Neural progenitor cell (in vitro differentiated cells): ENCODE measurements at places on chromosomes 12 and 14. TPM values are rescaled to one million over a fixed set of nuclear protein-coding genes. Genes with fewer than 3 reads are reported as not detected.

Gene TMEM233
- total RNA-seq: not detected in 2 replicates

GRCh38 chr12:121107681-121108080 lies 25.0 kb upstream of the P2RX7 start:
- no peak overlapping the region for H3K4me3 ChIP-seq
- no peaks in the 10 kb centered on the region for H3K27me3 ChIP-seq
- H3K27ac ChIP-seq: no peak overlapping the region
- H3K36me3 ChIP-seq: no peaks in the 10 kb centered on the region
- H3K4me1 ChIP-seq: no peaks in the 10 kb centered on the region

DNA sequence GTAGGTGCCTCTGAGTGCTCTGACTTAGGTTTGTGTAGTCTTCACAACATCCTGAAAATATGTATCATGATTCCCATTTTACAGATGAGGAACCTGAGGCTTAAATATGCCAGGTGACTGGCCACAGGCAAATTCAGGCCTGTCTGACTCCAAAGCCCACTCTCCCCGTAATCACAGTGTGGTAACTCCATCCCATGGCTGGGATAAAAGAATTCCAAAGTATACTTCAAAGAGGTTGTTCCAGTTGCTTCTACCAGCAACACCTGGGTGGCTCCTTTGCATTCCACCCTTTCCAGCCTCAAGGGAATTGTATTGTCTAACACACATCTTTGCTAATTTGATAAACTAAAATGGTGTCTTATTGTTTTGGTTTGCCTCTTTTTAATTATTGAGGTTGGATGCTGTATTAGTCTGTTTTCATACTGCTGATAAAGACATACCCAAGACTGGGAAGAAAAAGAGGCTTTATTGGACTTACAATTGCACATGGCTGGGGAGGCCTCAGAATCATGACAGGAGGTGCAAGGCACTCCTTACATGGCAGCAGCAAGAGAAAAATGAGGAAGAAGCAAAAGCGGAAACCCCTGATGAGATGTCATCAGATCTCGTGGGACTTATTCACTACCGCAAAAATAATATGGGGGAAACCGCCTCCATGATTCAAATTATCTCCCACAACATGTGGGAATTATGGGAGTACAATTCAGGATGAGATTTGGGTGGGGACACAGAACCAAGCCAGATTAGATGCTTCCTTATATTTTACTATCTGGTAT lies 9.9 kb upstream of the CHST11 start:
- no peaks in the 10 kb centered on the region for H3K27me3 ChIP-seq
- H3K36me3 ChIP-seq: no peaks in the 10 kb centered on the region
- H3K4me3 ChIP-seq: no peak overlapping the region

- peak; percentile 5 for DNase-seq
- no peak overlapping the region for H3K27ac ChIP-seq
- H3K4me3 ChIP-seq: no peak overlapping the region
- no peaks in the 10 kb centered on the region for H3K4me1 ChIP-seq
These were observed 25.0 kb downstream of the GOLGA5 start for GRCh38 chr14:92819011-92819597.

GRCh38 chr12:105910030-105910429 lies 228.7 kb downstream of the NUAK1 start:
- no peaks in the 10 kb centered on the region for H3K4me1 ChIP-seq
- no peak overlapping the region for H3K27ac ChIP-seq
- no peaks in the 10 kb centered on the region for H3K27me3 ChIP-seq
- no peaks in the 10 kb centered on the region for H3K36me3 ChIP-seq

- H3K27me3 ChIP-seq: no peaks in the 10 kb centered on the region
- H3K4me3 ChIP-seq: no peak overlapping the region
- DNase-seq: no peak
- no peaks in the 10 kb centered on the region for H3K36me3 ChIP-seq
- H3K27ac ChIP-seq: no peak overlapping the region
- H3K4me1 ChIP-seq: no peaks in the 10 kb centered on the region
These were observed 440.9 kb downstream of the NAV3 start for GRCh38 chr12:78271546-78271945.

Gene JDP2
- total RNA-seq: 2.5 and 8.4 TPM in 2 replicates

DNA sequence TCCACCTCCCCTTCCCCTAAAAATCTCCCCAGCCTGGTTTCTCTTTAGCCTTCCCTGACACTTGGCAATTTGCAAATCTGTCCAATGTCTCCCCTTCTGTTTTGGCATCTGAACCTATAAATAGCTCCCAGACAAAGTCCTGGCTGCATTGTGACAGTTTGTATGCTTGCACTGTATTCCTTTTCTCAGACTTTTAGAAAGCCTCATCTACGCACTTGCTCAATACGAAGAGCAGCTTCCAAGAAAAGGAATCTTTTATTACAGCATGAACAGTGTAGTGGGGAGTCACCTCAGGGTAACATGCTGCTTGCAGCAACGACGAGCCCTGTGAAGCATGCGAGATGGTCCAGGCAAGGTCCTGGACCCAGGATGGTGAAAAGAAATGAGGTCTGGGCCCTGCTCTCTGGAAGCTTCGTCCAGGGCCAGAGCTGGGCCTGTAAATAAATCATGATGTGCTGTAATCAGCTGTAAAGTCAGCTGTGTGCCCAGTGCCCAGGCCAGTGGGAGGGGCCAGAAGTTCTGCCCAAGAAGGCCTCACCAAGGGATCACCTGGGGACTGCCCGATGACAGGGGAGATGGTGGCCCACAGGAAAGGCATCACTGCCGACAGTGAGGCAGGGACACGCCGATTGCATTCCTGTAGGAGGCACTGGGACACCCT lies 88.3 kb downstream of the RIN3 start:
- H3K4me3 ChIP-seq: no peak overlapping the region
- peaks cover 6% of the 10 kb centered on the region for H3K4me1 ChIP-seq
- DNase-seq: no peak
- H3K27ac ChIP-seq: no peak overlapping the region
- H3K27me3 ChIP-seq: no peaks in the 10 kb centered on the region

DNA sequence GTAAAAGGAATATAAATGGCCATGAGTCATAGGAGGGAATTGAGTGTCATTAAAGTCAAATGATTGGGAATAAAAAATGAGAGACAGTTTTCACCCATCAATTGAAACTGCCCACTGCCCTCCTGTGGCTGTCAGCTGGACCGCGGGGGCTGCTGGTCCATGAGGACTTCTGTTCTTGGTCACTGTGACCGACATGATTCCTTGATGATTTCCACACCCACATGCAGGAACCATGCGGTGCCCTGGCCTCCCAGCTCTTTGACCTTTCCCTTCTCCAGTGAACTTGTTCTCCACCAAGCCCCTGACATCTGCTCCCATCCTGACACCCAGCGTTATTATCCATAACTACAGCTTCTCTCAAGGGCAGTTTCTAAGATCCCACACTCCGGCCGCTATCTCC lies 48.4 kb downstream of the C12orf75 start:
- H3K4me3 ChIP-seq: no peak overlapping the region
- no peaks in the 10 kb centered on the region for H3K4me1 ChIP-seq
- H3K36me3 ChIP-seq: no peaks in the 10 kb centered on the region
- no peak for DNase-seq

GRCh38 chr12:59629890-59630289 lies 34.1 kb downstream of the SLC16A7 start:
- H3K4me3 ChIP-seq: no peak overlapping the region
- H3K27ac ChIP-seq: no peak overlapping the region
- H3K36me3 ChIP-seq: no peaks in the 10 kb centered on the region
- H3K4me1 ChIP-seq: no peaks in the 10 kb centered on the region

Gene MGST1
- 175 and 238 TPM in 2 replicates for total RNA-seq

Gene RPGRIP1
- total RNA-seq: 0.47 and 3.4 TPM in 2 replicates

Gene LTB4R2
- 1.8 and 9.0 TPM in 2 replicates for total RNA-seq

DNA sequence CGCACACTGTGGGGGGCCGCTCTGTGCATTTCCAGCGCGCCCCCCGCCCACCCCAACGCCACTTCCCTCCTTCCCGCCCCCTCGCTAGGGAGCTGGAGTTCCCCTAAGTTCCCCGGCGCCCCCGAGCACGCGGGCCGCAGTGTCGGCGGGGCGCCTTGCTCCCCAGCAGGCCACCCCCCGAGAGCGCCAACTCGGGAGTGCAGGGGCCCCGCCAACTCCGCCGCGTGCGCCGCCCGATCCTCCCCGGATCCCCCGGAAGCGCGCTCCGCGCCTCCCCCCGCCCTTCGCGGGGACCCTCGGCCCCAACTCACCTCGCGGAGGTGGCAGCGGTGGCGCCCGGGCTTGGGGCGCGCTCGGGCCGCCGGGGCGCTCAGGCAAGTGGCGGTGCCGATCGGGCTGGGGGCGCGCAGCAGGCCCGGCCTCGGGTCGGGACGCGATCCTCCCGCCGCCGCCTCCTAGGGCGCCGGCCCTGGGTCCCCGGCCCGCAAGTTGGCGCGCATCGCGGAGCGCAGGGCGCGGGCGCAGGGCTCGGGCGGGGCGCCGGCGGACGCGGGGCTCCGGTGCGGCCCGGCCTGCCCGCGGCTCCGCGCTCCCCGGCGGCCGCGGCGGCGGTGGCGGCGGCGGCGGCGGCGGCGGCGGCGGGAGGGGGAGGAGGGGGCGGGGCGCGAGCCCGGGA lies at the start of gene NCOR2:
Gene NCOR2, minus strand, starts transcription at position 616 of the 676 bp plus-strand sequence. CDS start 72,361 bp downstream, outside the sequence.
- peak within 1 kb of the TSS; percentile 7 for H3K27ac ChIP-seq
- H3K36me3 ChIP-seq: no peaks in the 10 kb centered on the region
- peak; percentile 85 for DNase-seq

Gene EIF2S3B
- total RNA-seq: 1.4 and 1.8 TPM in 2 replicates

DNA sequence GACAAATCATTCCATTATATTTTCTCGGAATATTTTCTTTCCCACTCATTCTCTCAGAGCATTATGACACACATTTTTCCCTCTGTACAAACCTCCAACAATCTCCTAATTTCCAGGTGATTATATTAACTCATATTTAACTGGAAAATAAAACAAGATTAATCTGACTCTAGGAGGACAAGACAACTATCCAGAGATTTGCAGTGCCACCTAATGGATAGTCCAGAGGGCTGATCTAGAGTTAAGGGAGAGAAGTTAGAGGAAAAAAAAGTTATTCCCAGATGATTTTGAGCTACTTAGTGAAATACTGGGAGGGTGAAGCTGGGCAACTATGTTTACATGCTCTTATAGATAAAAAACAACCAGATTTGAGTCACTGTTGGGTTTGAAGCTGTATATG lies 161.7 kb downstream of the ALX1 start:
- H3K27me3 ChIP-seq: no peaks in the 10 kb centered on the region
- no peak overlapping the region for H3K4me3 ChIP-seq
- no peaks in the 10 kb centered on the region for H3K36me3 ChIP-seq
- peak; percentile 4 for DNase-seq

- H3K4me1 ChIP-seq: peaks cover 10% of the 10 kb centered on the region
- DNase-seq: no peak
- no peaks in the 10 kb centered on the region for H3K36me3 ChIP-seq
- no peaks in the 10 kb centered on the region for H3K27me3 ChIP-seq
- peak overlapping the region; percentile 70 for H3K4me3 ChIP-seq
These were observed 660 bp upstream of the MCRS1 start for GRCh38 chr12:49568442-49569162.

Gene PSME1
- total RNA-seq: 32.7 and 37.5 TPM in 2 replicates

DNA sequence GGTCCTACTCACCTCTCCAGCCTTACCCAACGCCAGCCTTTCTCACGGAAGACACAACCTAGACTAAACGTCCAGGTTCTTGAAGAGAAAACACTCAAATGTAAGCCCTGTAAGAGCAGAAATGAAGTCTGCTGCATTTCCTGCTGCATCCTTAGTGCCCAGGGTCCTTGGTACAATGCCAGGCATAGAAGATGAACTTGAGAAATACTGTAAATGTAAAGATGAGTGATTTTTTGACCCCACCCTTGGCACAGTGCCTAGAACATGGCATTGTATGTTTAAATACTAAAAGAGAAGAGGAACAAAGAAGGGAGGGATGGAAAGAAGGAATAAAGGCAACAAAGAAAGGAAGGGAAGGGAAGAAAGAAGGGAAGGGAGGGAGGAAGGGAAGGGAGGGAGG lies 514.6 kb downstream of the MED13L start:
- peaks cover 20% of the 10 kb centered on the region for H3K4me1 ChIP-seq
- no peaks in the 10 kb centered on the region for H3K36me3 ChIP-seq
- H3K27me3 ChIP-seq: no peaks in the 10 kb centered on the region
- no peak overlapping the region for H3K4me3 ChIP-seq

GRCh38 chr14:39974036-39974435 lies 541.8 kb upstream of the FBXO33 start:
- no peak overlapping the region for H3K4me3 ChIP-seq
- H3K27me3 ChIP-seq: no peaks in the 10 kb centered on the region
- no peaks in the 10 kb centered on the region for H3K36me3 ChIP-seq
- H3K4me1 ChIP-seq: no peaks in the 10 kb centered on the region
- no peak for DNase-seq

DNA sequence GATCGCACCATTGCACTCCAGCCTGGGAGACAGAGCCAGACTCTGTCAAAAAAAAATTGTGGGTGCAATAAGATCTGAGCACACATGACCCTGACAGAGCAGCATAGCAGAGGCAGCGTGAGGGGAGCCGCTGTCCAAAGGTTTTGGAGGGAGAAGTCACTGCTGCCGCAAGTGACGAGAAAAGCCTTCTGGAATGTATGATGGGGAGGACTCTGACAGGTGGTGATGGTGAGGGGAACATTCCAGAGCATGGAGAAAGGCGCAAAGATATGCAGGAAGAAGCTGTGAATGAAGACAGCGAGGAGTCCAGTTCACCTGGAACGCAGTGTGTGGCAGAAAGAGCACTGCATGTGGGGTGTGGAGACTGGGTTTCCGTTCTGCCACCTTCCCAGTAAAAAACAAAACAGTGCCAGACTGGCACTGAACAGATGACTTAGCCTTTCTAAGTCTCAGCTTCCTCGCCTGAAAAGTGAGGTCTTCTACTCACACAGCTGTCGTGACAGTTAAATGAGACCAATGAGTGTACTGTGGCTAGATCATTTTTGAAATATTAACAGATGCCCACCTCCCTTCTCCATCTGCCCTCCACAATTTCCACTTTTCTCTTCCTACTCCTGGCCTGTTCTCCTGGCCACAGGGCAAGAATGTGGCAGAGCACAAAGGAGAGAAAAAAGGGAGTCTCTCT lies 53.4 kb upstream of the PTHLH start:
- H3K4me3 ChIP-seq: no peak overlapping the region
- no peaks in the 10 kb centered on the region for H3K36me3 ChIP-seq
- H3K4me1 ChIP-seq: no peaks in the 10 kb centered on the region
- DNase-seq: no peak
- no peaks in the 10 kb centered on the region for H3K27me3 ChIP-seq

Gene CPSF6
- 114 and 155 TPM in 2 replicates for total RNA-seq

GRCh38 chr12:31210541-31210940 lies 115.4 kb downstream of the SINHCAF start:
- no peaks in the 10 kb centered on the region for H3K36me3 ChIP-seq
- no peak overlapping the region for H3K27ac ChIP-seq
- H3K4me1 ChIP-seq: peaks cover 7% of the 10 kb centered on the region
- no peaks in the 10 kb centered on the region for H3K27me3 ChIP-seq
- DNase-seq: no peak
- no peak overlapping the region for H3K4me3 ChIP-seq

- no peaks in the 10 kb centered on the region for H3K4me1 ChIP-seq
- no peak for DNase-seq
- H3K4me3 ChIP-seq: no peak overlapping the region
- H3K27me3 ChIP-seq: no peaks in the 10 kb centered on the region
These were observed 89.7 kb downstream of the LGMN start for GRCh38 chr14:92658684-92659083.

Gene TAS2R13
- 2.0 and 2.4 TPM in 2 replicates for total RNA-seq

- H3K4me3 ChIP-seq: no peak overlapping the region
- peaks cover 68% of the 10 kb centered on the region for H3K4me1 ChIP-seq
- H3K36me3 ChIP-seq: no peaks in the 10 kb centered on the region
- H3K27ac ChIP-seq: peak overlapping the region; percentile 59
- peak; percentile 74 for DNase-seq
These were observed 29.7 kb downstream of the CCDC85C start for GRCh38 chr14:99574099-99574880.
